Naive thymus-derived CD4-positive, alpha-beta T cell (primary cell): ENCODE measurements at places on chromosomes 1 and 21.

DNA sequence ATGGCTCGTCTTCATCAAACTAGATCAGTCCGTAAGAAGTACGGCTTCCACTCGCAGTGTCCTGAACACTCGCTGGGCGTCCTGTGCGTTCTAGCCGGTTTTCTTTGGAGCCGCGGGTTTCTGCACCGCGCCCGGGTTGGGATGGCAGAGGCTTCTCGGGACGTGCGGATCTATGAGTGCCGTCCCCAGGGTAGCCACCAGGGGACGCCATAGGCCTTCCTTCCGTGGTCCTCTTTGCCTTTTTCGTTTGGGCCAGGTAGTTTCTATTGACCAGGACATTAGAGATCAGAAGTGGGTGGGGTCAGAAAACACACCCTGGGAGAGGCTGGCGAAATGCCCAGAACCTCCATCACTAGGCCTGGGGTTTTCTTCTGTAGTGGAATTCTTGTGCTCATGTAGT lies 273.8 kb downstream of the FAM72C start:
- no peaks in the 10 kb centered on the region for H3K4me1 ChIP-seq
- no peaks in the 10 kb centered on the region for H3K27me3 ChIP-seq
- H3K4me3 ChIP-seq, result no peak overlapping the region
- no peak for DNase-seq
- no peak overlapping the region for H3K27ac ChIP-seq

- no peaks in the 10 kb centered on the region for H3K36me3 ChIP-seq
- no peaks in the 10 kb centered on the region for H3K27me3 ChIP-seq
- H3K4me1 ChIP-seq, result no peaks in the 10 kb centered on the region
- no peak for DNase-seq
Measured at GRCh38 chr1:220747437-220748088, 559 bp upstream of the MTARC2 start.

DNA sequence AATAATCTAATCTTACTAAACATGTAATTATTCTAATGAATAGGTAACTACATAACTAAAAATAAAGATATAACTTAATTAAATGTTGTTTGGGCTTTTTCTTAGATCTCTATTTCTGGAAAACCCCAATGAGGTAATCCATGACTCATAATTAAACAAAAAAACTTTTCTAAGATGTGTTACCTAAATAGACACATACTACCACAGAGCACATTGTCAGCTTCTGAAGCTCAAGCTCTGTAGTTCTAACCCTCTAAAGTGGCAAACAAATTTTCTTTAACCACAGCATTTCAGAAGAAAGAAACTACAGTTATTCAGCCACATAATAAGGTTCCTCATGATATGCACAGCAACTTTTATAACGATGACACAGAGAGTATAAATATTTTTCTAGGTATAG lies 4.2 kb downstream of the OR6K3 start:
- H3K4me3 ChIP-seq, result no peak overlapping the region
- H3K27ac ChIP-seq, result no peak overlapping the region
- no peaks in the 10 kb centered on the region for H3K4me1 ChIP-seq
- DNase-seq, result no peak
- H3K27me3 ChIP-seq, result no peaks in the 10 kb centered on the region
- H3K36me3 ChIP-seq, result no peaks in the 10 kb centered on the region

DNA sequence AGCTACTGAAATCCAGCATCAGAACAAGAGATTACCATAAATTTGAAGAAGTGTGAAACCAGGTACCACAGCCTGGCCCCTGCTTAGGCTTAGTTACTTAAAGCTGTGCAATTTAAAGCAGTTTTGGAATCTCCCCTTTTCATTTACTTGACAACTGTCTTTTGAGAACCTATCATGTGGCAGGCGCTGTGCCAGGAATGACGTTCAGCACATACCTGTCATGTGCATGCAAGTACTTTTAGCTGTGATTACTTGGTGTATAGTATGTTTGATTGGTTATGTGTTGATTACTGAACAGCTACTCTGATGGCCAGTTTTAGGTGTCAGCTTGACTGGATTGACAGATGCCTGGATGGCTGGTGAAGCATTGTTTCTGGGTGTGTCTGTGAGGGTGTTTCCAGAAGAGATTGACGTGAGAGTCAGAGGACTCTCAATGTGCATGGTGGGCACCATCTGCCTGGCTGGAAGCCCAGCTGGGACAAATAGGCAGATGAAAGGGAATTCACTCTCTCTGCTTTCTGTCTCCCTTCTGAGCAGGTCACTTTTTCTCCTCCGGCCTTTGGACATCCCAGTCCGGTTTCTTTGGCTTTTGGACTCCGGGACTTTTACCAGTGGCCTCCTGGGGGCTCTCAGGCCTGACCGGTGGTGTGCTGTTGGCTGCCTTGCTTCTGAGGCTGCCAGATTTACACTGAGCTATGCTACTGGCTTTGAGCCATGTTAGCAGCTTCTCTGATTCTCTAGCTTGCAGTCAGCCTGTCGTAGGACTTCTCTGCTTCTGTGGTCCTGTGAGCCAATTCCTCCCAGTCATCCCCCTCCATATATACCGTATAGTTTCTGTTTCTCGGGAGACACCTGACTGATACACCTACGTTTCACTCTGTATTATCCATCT lies 178.0 kb downstream of the RYR2 start:
- no peaks in the 10 kb centered on the region for H3K27me3 ChIP-seq
- no peaks in the 10 kb centered on the region for H3K4me1 ChIP-seq
- DNase-seq, result no peak
- H3K4me3 ChIP-seq, result no peak overlapping the region
- H3K27ac ChIP-seq, result no peak overlapping the region
- no peaks in the 10 kb centered on the region for H3K36me3 ChIP-seq

DNA sequence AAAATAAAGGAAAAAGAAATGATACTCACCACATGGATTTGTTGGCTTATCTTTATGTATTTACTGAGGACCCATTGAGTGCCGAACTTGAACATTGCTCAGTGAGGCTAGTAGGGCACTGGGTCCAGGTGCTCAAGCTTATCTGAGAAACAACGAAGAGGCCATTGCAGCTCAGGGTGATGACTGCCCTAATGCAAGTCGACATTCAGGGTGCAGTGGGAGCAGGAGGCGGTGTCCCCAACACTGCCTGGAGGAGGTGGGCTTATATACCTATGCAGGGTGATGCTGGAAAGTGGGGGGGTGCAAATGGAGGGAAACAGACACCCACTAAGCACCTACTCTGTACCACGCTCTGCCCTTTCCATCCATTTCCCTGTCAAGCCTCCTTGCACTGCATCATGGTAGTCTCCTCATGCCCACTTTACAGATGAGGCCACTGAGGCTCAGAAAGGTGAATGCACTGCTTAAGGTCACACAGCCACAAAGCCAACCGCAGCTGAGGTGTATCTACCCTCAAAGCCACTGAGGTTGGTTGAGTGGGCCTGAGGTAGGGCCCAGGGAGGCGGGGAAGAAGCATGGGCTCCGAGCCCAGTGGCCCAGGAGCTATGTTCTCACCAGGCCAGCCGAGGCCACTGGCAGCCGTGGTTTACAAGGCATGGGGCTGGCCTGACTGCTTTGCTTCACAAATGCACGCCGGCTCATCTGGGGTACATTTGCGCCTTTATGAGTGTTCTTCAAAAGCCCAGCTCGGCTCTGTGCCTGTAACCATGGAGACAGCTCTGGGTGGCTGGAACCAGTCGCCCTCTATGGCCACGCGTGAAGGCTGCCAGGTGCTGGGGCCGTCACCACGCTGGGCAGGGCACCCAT lies 103.8 kb downstream of the EPHB2 start:
- no peaks in the 10 kb centered on the region for H3K36me3 ChIP-seq
- H3K4me3 ChIP-seq, result no peak overlapping the region

DNA sequence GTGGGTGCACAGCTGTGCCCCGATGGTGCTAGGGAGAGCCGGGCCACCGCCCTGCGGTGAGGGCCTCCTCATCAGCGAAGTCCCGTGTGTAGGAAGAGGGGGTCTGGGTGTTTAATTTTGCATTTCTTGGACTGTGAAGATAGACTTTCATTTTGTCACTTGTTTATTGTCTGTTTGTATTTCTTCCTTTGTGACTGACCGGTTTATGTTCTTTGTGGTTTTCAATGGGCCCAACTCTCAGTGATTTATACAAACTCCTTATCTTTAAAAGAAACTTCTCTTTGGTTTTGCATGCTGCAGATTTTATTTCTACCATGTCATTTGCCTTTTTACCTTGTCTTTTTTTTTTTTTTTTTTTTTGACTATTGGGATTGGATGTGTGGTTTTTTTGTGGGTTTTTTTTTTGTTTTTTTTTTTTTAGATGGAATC lies 65.1 kb downstream of the COL18A1 start:
- H3K36me3 ChIP-seq, result no peaks in the 10 kb centered on the region
- no peaks in the 10 kb centered on the region for H3K4me1 ChIP-seq
- H3K27me3 ChIP-seq, result no peaks in the 10 kb centered on the region
- no peak for DNase-seq
- no peak overlapping the region for H3K4me3 ChIP-seq

DNA sequence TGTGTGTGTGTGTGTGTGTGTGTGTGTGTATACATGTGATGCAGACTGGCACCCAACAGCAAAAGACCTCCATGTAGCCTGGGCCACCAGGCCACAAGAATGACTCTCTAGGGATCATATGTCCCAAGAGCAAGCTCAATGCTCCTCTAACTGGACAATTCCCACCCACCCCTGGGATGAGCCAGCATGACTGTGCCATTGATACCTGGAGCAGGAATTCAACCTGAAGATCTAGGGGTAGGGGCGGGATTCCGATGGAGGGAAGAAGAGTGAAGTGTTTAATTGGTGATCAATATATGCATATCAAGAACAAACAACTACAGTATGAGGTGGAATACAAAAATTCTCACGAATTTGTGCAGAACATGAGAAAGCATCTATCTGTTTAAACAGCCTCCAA lies 136.2 kb downstream of the PSMG1 start:
- H3K4me3 ChIP-seq, result no peak overlapping the region
- H3K27ac ChIP-seq, result no peak overlapping the region
- no peaks in the 10 kb centered on the region for H3K36me3 ChIP-seq
- DNase-seq, result no peak
- H3K4me1 ChIP-seq, result no peaks in the 10 kb centered on the region

- no peak for DNase-seq
- H3K4me3 ChIP-seq, result no peak overlapping the region
- H3K4me1 ChIP-seq, result no peaks in the 10 kb centered on the region
- H3K36me3 ChIP-seq, result no peaks in the 10 kb centered on the region
- H3K27ac ChIP-seq, result no peak overlapping the region
Measured at GRCh38 chr1:215345766-215346165, 221.3 kb upstream of the KCTD3 start.

GRCh38 chr1:81834268-81834667 lies 33.5 kb downstream of the ADGRL2 start:
- H3K4me1 ChIP-seq, result no peaks in the 10 kb centered on the region
- H3K36me3 ChIP-seq, result no peaks in the 10 kb centered on the region
- no peaks in the 10 kb centered on the region for H3K27me3 ChIP-seq

GRCh38 chr21:16752475-16752857 lies 760.4 kb upstream of the CXADR start:
- no peaks in the 10 kb centered on the region for H3K27me3 ChIP-seq
- no peak for DNase-seq
- no peak overlapping the region for H3K4me3 ChIP-seq
- H3K27ac ChIP-seq, result no peak overlapping the region
- no peaks in the 10 kb centered on the region for H3K36me3 ChIP-seq

- peaks cover 3% of the 10 kb centered on the region for H3K27me3 ChIP-seq
- no peaks in the 10 kb centered on the region for H3K36me3 ChIP-seq
- no peak overlapping the region for H3K27ac ChIP-seq
- no peak for DNase-seq
Measured at GRCh38 chr1:232690285-232690935, 60.5 kb upstream of the SIPA1L2 start.

DNA sequence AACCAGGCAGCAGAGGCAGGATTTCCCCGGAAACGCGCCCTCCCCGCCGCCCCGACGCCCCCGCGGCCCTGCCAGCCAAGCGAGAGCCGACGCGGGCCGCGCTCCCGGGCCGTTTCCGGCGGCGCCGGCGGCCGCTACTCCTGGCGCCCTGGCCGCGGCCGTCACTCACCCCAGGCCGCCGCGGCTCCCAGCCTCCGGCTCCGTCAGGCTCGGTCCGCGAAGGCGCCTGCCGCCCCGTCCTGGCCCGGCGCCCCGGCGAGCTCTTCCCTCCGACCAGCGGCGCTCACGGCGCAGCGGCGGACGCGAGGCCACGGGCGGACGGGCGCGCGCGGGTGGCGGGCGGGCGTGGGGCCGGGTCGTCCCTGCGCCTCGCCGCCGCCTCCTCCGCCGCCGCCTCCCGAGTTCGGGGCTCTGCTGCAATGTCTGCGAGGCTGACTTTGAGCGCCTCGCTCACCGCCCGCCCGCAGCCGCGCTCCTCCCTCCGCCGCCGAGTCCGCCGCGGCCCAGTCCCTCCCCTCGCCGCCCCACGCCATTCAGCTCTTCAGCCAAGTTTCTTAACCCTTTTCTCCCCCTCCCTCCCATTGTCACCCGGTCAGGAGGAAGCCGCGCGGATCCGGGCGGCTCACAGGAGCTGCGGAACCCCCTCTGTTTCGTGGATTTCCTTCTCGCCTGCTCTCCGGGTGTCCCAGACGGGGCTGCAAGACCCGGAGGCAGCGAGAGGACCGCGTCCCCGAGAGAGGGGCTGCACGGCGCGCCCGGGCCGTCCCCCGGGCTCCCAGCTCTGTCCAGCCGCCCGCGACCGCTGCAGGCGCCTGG lies at the start of gene NRIP1:
NRIP1 (minus strand) TSS at position 425 of the 816 bp plus-strand sequence. CDS start 96,808 bp downstream, outside the sequence.
- peak within 1 kb of the TSS; percentile 85 for H3K27ac ChIP-seq
- H3K27me3 ChIP-seq, result no peaks in the 10 kb centered on the region
- H3K4me3 ChIP-seq, result peak within 1 kb of the TSS; percentile 73
- no peaks in the 10 kb centered on the region for H3K4me1 ChIP-seq
- H3K36me3 ChIP-seq, result peaks cover 8% of the 10 kb centered on the region

- no peaks in the 10 kb centered on the region for H3K4me1 ChIP-seq
- DNase-seq, result no peak
- no peak overlapping the region for H3K4me3 ChIP-seq
- no peaks in the 10 kb centered on the region for H3K36me3 ChIP-seq
- H3K27ac ChIP-seq, result no peak overlapping the region
Measured at GRCh38 chr1:81008293-81008692, 792.4 kb upstream of the ADGRL2 start.

- no peaks in the 10 kb centered on the region for H3K36me3 ChIP-seq
- no peak for DNase-seq
- no peaks in the 10 kb centered on the region for H3K27me3 ChIP-seq
- no peak overlapping the region for H3K4me3 ChIP-seq
- H3K4me1 ChIP-seq, result no peaks in the 10 kb centered on the region
- H3K27ac ChIP-seq, result no peak overlapping the region
Measured at GRCh38 chr1:200849430-200849829, 23.4 kb upstream of the GPR25 start.

GRCh38 chr1:61123326-61123725 lies 41.0 kb downstream of the NFIA start:
- no peaks in the 10 kb centered on the region for H3K36me3 ChIP-seq
- no peak overlapping the region for H3K27ac ChIP-seq
- DNase-seq, result no peak
- H3K4me1 ChIP-seq, result no peaks in the 10 kb centered on the region
- H3K4me3 ChIP-seq, result no peak overlapping the region

GRCh38 chr1:172637522-172637921 lies 21.4 kb upstream of the FASLG start:
- no peaks in the 10 kb centered on the region for H3K27me3 ChIP-seq
- H3K4me1 ChIP-seq, result peaks cover 56% of the 10 kb centered on the region
- H3K36me3 ChIP-seq, result no peaks in the 10 kb centered on the region
- no peak for DNase-seq
- H3K4me3 ChIP-seq, result no peak overlapping the region

GRCh38 chr1:23383577-23384311 lies 14.1 kb upstream of the ZNF436 start:
- H3K4me3 ChIP-seq, result no peak overlapping the region
- H3K27me3 ChIP-seq, result no peaks in the 10 kb centered on the region
- H3K4me1 ChIP-seq, result no peaks in the 10 kb centered on the region
- no peak for DNase-seq
- H3K27ac ChIP-seq, result no peak overlapping the region

- no peak for DNase-seq
- no peaks in the 10 kb centered on the region for H3K27me3 ChIP-seq
- H3K4me1 ChIP-seq, result no peaks in the 10 kb centered on the region
- H3K4me3 ChIP-seq, result no peak overlapping the region
- no peaks in the 10 kb centered on the region for H3K36me3 ChIP-seq
- no peak overlapping the region for H3K27ac ChIP-seq
Measured at GRCh38 chr21:16773206-16773605, 739.6 kb upstream of the CXADR start.
